ENCODE measurements at places on chromosomes 5 and 9.

GRCh38 chr9:77853716-77854115, 177.9 kb downstream of the GNAQ start:
- no peak for DNase-seq

GRCh38 chr5:40834391-40834848, 602 bp downstream of the RPL37 start:
- DNase-seq = no peak

DNA sequence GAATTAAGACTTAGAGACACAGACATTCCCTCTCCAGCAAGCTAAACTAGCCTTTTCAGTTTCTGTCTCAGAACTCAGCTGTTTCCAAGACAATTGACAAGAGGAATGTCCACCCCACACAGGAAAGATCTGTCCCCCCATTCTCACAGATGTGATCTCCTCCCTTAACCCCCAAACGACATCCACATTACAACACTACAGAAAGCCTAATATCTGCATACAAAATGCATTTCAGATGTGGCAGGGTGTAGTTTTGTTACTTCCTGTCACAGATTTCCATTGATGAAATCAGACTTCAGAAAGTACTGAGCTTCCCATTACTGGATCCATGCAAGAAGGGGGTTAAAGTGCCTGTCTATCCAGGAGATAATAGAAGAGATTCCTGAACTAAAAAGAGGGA, 2.9 kb upstream of the ARSI start:
- DNase-seq = peak; percentile 47

- no peak for DNase-seq
Observed at GRCh38 chr5:483434-484140, 40.6 kb downstream of the EXOC3 start.

- no peak for DNase-seq
Observed at GRCh38 chr5:96616801-96617200, 45.4 kb upstream of the CAST start.

GRCh38 chr5:43646992-43647391, 44.0 kb downstream of the NNT start:
- DNase-seq = no peak

DNA sequence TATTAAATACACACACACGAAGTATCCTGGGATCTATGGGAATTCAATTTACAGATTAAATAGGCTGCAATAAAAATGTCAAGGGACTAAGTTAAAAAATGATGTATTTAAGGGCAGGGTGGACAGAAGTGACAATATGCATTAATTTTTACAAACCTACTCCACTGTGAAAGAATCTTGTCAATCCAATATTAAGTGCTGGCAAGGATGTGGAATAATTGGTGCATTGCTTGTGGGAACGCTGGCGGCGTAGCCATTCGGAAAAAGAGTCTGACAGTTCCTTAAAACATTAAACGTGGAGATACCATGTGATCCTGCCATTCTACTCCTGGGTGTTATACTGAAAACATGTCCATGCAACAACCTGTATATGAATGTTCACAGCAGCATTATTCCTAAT, 4.2 kb downstream of the CDC14B start:
- DNase-seq = no peak

GRCh38 chr5:102010644-102011043, 285.4 kb downstream of the SLCO4C1 start:
- no peak for DNase-seq

GRCh38 chr9:33161011-33161588, 6.0 kb downstream of the B4GALT1 start:
- peak; percentile 99 for DNase-seq

- DNase-seq = peak; percentile 6
Observed at GRCh38 chr5:131475541-131475941, 159.5 kb downstream of the RAPGEF6 start.

GRCh38 chr5:106858616-106859015, 812.1 kb downstream of the EFNA5 start:
- no peak for DNase-seq

DNA sequence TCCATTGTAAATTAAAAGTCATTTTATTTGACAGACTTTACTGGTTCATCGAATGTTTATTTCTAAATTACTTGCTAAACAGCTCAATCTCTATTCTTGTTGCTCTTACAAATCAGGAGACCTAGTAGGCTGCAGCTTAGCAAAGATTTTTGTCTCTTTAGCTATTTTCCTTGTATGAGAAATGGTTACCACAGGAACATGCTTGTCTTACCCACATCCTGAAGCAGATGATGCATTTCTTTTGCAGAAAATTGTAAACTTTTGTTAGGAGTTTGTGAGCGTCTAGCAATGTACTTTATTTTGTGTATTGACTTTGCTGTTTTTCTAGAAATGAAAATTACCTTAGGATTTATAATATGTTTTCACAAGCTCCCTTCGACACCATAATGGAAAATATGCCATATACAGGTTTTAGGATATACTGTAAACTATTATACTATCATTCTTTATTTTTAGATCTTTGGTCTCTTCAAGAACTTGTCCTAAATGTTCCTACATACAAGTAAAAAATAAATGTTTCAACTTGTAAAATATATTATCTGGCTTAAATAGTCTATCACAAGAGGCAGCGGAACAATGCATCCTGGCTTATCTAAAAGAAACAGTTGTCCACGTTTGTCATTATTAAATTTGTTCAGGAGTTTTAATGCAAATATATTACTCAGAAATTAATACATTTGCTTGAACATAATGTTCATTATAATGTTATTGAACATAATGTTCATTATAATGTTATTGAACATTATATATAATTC, 54.1 kb downstream of the SPEF2 start:
- DNase-seq = peak; percentile 8

DNA sequence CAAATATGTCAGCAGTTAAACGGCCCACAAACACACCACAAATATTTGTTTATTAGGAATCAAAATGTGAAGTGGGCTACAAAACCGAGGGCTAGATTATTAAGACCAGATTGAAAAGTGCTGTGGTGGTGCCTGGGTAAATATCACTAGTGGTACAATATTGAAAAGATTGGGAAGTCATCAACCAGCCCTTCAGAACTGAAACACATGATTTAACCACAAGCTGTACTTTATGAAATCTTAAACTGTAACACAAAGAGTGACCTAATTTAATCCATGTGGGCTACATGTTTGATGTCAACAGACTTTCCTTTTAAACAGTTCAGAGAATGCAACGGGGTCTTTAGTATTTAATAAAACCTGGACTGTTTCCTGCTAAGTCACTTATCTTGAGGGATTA, 182.3 kb downstream of the SPATA31D1 start:
- peak; percentile 71 for DNase-seq

GRCh38 chr9:91837981-91838731, 111.9 kb downstream of the ROR2 start:
- DNase-seq = peak; percentile 52

DNA sequence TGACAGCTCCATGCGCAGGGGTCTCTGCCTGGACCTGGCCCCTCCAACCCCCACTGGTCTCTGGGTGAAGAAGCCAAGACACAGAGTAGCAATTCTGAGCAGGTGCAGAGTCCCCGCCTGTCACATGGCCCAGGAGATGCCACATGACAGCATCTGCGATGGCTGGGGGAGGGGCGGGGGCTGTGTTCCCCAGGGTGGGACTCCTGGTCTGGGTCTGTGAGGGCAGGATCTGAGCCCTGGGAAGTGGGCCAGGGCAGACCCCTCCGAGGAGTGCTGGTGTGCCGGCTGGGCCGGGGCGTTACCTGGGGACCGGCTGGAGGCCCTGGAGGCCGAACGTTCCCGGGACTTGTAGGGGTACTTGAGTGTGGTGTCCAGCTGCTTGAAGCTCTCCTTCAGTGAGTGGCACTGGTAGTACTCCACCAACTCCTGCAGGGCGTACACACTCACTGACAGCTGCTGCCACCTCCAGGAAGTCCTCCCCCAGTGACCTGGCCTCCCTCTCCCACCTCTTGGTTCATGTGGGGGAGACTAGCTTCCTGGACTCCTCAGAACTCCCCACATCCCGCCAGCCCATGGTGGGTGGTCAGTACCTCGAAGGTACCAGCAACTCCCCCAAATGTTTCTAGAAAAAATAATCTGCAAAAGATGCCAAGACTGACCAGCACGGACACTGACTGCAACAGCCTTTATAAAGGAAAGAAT, 32.1 kb upstream of the SARDH start:
- DNase-seq = no peak

DNA sequence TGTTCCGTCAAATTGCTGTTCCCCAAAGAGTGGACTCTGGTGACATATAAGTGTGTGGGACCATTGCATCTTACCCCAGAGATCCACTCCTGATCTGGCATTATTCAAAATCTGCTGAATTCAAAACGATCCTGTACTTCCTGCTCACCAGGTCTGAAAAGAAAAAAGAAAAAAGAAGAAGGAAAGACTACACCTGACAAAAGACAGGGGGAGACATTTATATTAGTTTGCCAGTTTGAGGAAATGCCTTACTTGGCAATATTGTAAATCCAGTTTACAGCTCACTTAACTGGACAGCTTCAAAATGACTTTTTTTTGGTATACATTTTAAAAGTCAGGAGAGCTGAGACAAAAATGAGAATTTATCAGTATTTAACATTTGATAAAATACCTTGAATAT, 15.0 kb upstream of the GRHPR start:
- DNase-seq = no peak

DNA sequence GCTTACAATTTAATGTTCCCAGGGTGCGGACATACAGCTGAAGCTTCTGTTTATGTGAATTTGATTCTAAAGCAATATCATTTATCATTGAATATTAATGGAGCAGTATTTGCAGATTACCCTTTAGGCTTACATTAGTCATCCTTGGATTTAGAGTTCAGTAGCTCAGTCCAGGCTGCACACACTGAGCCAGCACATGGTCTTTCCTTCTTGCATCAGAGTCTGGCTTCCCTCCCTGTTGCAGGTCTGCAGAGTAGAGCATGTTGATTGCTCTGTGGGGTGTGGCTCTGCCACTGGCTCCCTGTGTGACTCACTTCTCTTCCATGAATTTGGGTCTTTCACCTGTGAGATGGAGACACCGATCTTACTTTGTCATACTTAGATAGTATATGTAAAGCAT, 36.8 kb downstream of the NSG2 start:
- no peak for DNase-seq

DNA sequence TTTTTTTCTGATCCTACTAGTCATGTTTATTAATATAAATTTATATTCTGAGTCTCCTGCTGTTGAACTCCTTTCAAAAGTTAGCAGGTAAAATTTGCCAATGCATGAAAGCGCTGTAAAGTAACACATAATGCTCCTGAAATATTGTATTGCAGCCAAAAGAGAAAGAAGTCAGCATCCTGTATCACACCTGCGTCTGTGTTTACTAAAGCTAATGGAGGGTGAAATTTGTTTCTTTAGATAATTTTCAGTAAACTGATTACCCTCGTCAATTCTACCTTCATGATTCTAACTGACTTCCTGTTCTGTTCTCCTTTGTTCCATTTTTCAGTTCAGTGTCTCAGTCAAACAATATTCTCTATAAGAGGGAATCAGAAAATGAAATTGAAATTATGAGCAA, 415.4 kb downstream of the CDH9 start:
- DNase-seq = no peak

GRCh38 chr9:72257814-72258213, 107.2 kb downstream of the ZFAND5 start:
- DNase-seq = no peak

GRCh38 chr5:43676083-43676840, 73.3 kb downstream of the NNT start:
- DNase-seq = no peak

DNA sequence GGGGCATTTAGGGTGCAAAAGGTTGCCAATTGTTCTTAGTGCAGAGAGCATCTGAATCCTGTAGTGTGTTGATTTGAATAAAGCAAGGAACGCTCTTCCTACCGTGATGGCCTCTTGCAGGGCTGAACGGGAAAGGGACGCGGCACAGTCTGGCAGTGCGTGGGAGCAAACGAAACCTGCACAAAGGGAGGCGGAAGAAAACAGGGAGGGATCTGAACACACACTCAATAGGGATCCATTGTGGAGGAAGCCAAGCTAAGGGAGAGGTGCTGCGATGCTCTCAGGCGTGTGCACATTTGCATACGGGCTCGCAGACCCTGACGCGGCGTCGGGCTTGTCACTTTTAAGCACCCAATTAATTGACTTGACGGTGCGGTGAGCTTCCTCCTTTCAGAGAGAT, 414.0 kb upstream of the IRX1 start:
- DNase-seq = no peak

DNA sequence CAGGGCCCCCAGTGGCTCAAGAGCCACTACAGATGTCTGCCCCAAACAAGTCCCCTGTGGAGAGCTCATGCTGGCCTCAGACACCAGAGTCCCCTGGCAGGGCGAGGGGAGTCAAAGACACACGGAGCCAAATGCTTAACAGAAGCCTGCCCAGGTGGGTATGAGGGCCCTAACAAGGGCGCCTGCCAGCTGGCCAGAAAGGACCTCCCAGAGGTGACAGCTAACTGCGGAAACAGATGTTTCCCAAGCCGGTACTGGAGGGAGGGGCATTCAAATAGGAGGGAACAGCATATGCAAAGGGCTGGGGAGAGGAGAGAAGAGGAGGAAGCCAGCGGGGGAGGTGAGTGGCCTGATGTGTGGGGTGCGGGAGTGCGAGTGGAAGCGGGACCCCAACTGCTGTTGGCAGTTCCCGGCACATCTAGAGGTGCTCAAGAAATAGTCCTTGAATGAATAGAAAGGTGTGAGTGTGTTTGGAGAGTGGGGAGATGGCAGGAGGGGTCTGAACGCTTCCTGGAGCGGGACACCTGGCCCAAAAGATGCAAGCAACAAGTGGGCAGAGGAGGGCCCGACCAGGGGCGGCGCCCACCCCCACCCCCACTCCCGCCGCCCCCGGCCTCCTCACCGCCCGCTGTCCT, 824 bp downstream of the MXD3 start:
- no peak for DNase-seq

GRCh38 chr9:132583584-132584304, 1.3 kb downstream of the BARHL1 start:
- DNase-seq = no peak

- DNase-seq = no peak
Observed at GRCh38 chr5:148398698-148399121, 15.0 kb downstream of the FBXO38 start.

DNA sequence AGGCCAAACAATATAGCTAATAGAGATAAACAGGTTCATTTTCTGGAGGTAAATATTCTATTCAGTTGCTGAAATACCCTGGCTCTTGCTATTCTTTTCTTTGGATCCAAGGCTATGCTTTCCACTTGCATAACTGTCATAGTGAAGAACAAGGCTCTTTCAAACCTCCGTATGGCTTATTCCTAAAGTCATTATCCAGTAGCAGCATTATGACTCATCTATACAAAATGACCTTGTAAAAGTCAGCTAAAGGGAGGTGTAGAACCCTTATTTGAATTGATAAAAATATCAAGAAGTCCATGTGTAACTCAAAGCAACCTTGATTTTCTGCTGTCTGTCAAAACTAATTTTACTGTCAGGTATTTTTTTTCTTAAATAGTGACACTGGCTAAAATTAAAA, 447.8 kb downstream of the PLK2 start:
- DNase-seq = no peak

- DNase-seq = peak; percentile 33
Observed at GRCh38 chr5:125501396-125501795, 755.0 kb upstream of the ZNF608 start.

DNA sequence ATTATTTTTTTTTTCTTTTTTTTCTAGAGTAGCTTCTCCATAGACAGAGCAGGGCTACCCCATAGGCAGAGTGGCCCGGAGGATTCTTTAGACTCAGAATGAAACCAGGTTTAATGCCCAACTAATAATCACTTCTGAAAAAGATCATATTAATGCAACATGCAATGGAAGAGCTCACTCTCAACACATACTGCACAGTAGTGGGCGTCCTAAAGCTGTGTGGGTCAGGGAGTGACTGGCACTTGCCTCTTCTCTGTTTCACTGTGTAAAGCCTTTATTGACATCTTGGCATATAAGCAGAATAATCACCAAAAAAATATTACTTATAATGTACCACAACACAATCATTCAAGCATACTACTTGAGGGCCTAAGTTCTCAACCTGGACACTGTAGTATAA, 11.1 kb downstream of the PWWP2A start:
- no peak for DNase-seq

Measured in fibroblast of upper back skin (primary cell).